ENCODE measurements at places on chromosomes 3 and 15.

- peak; percentile 99 for DNase-seq
Observed at GRCh38 chr3:111998636-111999483, at the start of gene TAGLN3. Gene TAGLN3, plus strand, starts transcription at chr3:111998922. Its CDS starts 501 bp downstream, at chr3:111999423.

- no peak for DNase-seq
Observed at GRCh38 chr15:35047528-35047927, 37.6 kb downstream of the NANOGP8 start.

GRCh38 chr3:50516440-50516871 is 13.0 kb upstream of the CACNA2D2 start:
- DNase-seq: peak; percentile 68

DNA sequence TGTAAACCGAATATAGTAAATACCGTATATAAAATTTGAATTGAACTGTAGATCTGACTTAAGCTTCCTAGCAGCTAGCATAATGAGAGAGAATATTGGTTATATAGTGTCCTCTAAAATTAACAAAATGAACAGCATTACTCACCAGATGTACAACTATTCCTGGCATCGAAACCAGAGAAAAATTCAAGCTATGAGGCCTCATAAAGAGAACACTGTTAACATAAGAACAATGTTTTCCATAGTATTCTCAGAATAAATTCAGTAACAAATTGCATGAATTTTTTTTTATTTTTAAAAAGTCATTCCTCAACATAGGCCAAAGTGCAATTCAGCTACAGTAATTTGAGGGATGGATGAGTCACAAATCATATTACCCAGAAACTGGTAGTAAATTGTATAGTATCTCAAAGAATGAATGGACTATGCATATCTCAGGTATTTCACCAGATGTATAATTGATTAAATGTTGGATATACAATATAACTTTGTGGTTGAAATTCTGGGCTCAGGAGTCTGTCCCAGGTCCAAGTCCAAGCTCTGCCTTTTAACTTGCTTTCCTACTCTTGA is 5.0 kb downstream of the TMEM207 start:
- DNase-seq: no peak

DNA sequence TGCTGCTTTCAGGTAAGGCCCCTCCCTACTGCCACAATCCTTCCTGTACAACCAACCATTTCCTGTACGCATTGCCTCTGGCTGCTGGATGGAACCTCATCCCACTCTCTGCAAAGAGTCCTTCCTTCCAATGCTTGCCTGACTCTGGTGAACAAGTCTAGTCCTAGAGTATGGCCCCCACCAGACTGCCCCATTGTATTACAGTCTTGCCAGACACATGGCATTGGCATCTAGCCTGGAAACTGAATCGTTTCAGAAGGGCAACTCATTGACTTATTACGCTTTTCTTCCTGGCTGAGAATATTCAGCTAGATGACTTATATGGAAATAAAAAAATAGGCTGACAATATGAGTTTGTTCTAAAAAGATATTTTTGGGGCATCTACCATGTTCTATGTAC is 170.3 kb downstream of the SUCLG2 start:
- DNase-seq: no peak

GRCh38 chr3:98809557-98809956 is 46.4 kb downstream of the ST3GAL6 start:
- DNase-seq: no peak

GRCh38 chr3:168047190-168047795 is 48.4 kb downstream of the GOLIM4 start:
- DNase-seq: peak; percentile 94

DNA sequence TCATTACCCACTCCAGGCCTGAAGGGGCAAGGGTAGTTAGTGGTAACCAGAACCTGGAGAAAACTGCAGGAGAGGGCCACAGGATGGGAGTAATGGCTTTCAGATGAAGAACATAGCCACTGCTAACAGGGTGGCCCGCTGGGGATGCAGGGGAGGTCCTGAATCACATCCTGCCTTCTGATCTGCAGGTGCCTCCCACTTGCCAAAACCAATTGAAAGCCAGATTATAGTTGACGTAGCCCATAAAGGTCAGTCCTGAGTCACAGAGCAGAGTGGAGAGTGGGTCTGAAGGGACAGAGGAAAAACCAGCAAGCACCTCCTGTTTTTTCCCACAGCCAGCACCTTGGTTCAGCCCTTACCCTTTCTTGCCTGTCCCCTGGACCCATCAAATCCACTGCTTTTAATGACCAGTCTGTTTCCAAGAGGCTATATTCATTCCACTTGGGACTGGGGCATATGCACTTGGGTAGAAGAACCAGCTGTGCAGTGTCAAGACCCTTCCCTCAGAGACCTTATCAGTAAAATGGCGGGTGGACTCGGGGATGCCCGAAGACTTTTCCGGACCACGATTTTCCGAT is 646 bp upstream of the SLC35G2 start:
- peak; percentile 78 for DNase-seq

DNA sequence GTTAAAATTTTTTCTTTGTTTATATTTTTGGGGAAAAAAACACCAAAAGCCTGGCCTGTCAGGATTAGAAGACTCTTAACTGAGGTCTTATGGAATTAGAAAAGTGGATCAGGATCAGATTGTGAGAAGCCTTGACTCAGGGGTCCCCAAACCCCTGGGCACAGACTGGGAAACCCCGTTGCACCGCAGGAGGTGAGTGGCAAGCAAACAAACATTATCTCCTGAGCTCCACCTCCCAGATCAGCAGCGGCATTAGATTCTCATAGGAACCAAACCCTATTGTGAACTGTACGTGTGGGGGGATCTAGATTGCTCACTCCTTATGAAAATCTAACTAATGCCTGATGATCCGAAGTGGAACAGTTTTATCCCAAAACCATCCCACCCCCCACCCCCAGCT is 117.2 kb downstream of the TCF12 start:
- no peak for DNase-seq

DNA sequence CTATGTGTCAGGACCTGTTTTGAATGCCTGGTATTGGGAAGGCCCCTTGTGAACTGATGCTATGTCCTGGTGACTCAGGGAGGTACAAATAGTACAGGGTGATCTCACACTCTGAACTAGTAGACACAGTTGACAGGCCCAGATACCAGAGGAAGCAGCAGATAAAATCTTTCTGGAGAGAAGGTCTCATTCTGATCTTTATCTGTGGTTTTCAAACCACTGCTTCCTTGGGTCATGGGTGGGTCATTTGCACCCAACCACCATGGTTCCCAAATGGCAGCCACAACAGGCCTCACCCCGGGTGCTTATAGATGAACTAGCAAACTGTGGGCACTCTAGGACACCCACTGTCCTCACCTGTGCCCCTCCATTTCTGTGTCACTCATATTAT is 43.4 kb downstream of the PXYLP1 start:
- DNase-seq: no peak

DNA sequence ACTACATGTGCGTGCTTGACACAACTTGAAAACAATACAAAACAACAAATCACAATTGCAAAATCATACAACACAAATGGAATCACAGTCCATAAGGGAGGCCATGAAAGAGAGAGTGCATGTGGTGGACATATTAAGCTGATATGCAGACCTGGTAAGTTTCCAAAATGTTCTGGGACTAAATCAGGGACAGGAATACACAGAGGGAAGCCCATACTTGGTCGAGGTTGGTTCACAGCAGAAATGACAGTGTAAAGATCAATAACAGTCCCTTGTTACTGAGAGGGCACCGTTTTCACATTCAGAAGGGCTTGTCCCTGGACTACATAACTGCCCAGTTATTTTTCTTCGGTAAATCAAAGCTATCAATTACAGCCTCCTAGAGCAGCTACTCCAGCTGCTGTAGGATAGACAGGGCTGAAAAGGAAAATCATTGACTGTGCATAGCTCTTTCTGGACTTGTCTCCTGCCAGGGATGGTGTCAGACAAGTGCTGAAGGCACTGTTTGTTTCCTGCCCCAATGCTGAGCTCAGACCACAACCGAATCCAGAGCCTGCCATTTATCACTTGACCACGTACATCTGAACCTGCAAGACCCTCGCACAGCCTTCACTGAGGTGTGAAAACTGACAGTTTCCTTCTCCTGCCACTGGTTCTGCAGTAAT is 79.5 kb upstream of the KCNMB2 start:
- DNase-seq: no peak
